ENCODE measurements at places on chromosomes 12 and 14. TPM values are rescaled to one million over a fixed set of nuclear protein-coding genes. Genes with fewer than 3 reads are reported as not detected.

The RBM19 gene
- total RNA-seq = 32.2 TPM

The GPATCH2L gene
- 66.7 TPM for total RNA-seq

- DNase-seq = no peak
These were observed 51.4 kb upstream of the CISTR start for GRCh38 chr12:53803194-53803593.

- DNase-seq = peak; percentile 96
These were observed 11.7 kb upstream of the FBXL14 start for GRCh38 chr12:1606021-1606622.

DNA sequence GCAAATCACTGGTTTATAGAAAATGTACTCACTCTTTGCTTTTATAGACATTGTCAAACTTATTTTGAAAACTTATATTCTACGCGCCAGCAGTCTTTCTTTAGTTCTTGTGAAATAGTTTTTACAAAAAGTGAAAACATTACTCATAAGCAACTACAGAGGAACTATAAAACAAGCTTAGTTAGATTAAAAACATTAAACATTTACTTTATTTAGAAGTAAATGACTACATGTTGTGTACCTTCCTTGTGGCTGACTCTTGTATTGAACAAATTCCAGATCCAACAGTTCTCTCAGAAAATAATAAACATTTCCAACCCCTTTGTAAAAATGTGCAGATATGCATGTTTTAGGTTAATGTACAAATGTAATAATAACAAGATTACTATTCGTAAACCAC lies 198.5 kb downstream of the SOX5 start:
- DNase-seq = no peak

DNA sequence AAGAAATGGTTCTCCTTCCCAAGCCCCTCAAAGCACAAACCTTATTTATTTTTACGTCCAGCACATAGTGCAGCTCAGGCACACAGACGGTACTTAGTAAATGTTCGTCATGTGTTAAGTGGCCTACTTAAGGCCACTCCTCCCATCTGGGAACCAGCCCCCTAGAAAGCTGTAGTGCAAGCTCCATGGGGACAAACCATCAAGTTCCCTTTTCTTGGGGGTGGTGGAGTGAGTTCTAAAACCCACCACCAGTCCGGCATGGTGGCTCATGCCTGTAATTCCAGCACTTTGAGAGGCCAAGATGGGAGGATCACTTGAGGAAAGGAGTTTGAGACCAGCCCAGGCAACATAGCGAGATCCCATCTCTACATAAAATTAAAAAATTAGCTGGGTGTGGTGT lies 49.4 kb downstream of the PITPNM2 start:
- DNase-seq = no peak

DNA sequence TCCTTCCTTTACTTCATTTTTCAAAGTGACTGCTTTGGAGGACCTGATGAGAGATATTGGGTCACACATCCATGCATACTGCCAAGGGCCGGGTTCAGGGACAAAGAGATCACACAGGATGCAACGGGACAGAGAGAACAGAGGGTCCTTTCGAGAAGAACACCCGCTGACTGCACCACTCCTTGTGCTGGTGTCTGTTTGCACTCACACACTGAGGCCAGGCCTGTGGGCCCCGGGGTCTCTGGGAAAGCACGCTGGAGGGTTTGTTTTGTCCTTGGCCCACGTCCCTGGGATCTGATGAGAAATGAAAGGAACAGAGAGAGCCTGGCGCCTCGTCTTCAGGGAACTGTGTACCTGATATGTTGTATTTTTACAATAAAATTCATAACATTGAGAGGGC lies 42.2 kb downstream of the PAH start:
- no peak for DNase-seq

Data from omental fat pad (tissue), 4 donors.